ENCODE measurements at places on chromosomes 4 and X. TPM values are rescaled to one million over a fixed set of nuclear protein-coding genes. Genes with fewer than 3 reads are reported as not detected.

DNA sequence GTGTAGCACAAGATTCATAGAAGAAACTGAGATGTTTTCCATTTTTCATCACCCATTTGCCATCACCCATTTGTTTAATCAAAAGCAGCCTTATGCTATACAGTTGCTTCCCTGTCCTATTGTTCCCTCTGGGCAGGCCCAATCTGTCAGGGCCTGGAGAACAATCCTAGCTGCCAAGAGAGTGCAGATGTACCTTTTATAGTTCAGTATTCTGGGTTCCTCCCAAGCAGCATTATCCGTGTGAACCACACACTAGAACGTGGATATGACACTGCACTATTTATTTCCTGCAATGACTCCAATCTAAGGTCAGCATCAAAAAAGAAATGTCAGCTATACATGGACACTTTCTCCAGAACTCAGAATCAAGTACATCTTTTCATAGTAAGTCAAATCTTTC is 269.0 kb downstream of the ADGRA3 start:
- H3K4me1 ChIP-seq = no peaks in the 10 kb centered on the region
- no peak overlapping the region for H3K27ac ChIP-seq
- no peak overlapping the region for H3K4me3 ChIP-seq
- no peaks in the 10 kb centered on the region for H3K27me3 ChIP-seq
- DNase-seq = no peak
- no peaks in the 10 kb centered on the region for H3K36me3 ChIP-seq

GRCh38 chr4:52873191-52873590 is 11.1 kb downstream of the RASL11B start:
- H3K4me3 ChIP-seq = no peak overlapping the region
- H3K36me3 ChIP-seq = peaks cover 25% of the 10 kb centered on the region
- no peaks in the 10 kb centered on the region for H3K27me3 ChIP-seq
- no peaks in the 10 kb centered on the region for H3K4me1 ChIP-seq
- no peak overlapping the region for H3K27ac ChIP-seq

GRCh38 chr4:2138846-2139500 is 79.8 kb downstream of the NAT8L start:
- no peaks in the 10 kb centered on the region for H3K36me3 ChIP-seq
- H3K4me3 ChIP-seq = no peak overlapping the region
- DNase-seq = no peak

Gene ARHGEF6
- 45.7 TPM for total RNA-seq

Gene ZC4H2
- 10.3 TPM for total RNA-seq
